ENCODE measurements at places on chromosomes 13 and 19.

DNA sequence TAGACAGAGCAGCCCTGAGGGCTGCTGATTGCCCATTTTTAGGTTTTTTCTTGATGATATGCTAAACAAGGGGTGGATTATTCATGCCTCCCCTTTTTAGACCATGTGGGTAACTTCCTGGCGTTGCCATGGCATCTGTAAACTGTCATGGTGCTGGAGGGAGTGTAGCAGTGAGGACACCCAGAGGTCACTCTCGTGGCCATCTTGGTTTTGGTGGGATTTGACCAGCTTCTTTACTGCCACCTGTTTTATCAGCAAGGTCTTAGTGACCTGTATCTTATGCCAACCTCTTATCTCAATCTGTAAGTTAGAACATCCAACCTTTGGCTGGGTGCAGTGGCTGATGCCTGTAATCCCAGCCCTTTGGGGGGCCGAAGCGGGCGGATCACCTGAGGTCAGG lies 148.0 kb downstream of the PTPRS start:
- no peak for DNase-seq

DNA sequence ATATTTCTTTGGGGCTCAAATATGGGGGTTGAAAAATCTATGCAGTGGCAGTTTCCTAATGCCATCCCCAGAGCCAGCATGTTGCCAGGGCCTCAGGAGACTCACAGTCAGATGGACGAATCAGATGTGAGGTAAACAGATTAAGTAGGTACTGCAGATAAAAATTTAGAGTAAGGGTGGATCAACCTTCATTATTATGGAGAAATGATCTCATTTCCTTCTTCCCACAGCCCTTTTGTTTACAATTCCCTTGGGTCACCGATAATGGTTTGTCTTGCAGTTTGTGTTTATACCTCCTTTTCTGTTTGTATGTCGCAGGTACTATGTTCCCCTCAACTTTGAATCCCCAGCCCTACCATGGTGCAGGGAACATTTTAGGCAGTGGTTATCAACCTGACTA lies 20.0 kb downstream of the DIAPH3 start:
- DNase-seq = no peak

- DNase-seq = no peak
Observed at GRCh38 chr13:75895168-75895567, 259.0 kb downstream of the LMO7 start.

- no peak for DNase-seq
Observed at GRCh38 chr13:59774491-59774971, 389.2 kb downstream of the DIAPH3 start.

DNA sequence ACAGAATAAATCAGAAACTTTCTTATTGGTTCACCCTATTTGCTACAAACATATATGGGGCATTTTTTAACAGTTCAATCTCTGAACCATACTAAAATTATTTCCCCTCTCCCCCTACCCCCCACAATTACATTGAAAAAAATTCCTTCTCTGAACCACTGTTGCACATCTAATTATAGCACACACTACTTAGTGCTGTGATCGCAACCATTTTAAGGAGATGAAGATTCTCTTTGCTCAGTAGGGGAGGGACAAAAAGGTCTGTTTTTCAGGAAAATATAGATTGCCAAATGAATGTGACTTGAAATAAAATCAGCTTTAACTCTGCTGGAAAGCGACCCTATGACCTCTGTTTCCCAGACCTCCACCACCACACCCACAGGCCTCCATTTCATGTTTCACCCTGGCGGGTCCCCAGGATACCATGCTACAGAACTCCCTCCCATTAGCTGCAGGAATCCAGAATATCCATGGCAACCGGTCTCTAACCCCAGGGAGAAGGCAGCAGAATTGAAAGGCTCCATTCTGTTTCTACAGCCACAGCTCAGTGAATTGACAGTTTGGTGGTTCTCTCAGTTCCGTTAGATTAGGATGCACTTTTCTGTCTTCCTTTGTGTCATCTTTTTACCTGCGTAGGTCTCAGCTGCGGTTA lies 286.3 kb downstream of the TBC1D4 start:
- no peak for DNase-seq

- DNase-seq = no peak
Observed at GRCh38 chr19:6250024-6250615, 29.7 kb downstream of the MLLT1 start.
